GM23338 (cell line): ENCODE measurements at places on chromosomes 4 and X. TPM values are rescaled to one million over a fixed set of nuclear protein-coding genes. Genes with fewer than 3 reads are reported as not detected.

- DNase-seq: no peak
- no peak overlapping the region for H3K27ac ChIP-seq
- no peak overlapping the region for H3K4me3 ChIP-seq
- H3K27me3 ChIP-seq: no peaks in the 10 kb centered on the region
- H3K4me1 ChIP-seq: no peaks in the 10 kb centered on the region
Measured at GRCh38 chrX:54246866-54247265, 63.8 kb upstream of the FAM120C start.

Gene LGI2
- total RNA-seq: 6.2 and 8.0 TPM in 2 replicates

Gene KLF3
- total RNA-seq: 16.5 and 19.2 TPM in 2 replicates

Gene KIT
- total RNA-seq: 26.8 and 28.4 TPM in 2 replicates

Gene ARAP2
- total RNA-seq: 0.39 and 4.8 TPM in 2 replicates

DNA sequence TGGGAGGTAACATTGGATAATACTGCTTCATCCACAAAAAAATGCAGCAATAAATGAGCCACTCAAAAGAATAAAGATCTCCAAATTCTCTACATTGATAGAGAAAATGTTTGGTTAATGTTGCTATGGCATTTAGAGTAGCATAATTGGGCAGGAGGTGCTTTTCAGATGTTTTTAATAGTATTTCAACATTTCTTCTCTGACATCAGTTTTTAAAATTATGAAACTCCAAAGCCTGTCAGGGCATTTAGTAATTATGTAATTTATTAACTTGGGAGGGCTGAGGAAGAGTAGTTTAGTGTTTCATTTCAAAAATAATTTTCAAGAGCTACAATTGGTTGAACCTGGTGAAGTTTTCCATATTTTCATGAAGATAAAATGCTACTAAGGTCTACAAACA is 211.3 kb upstream of the INTU start:
- no peak overlapping the region for H3K27ac ChIP-seq
- no peaks in the 10 kb centered on the region for H3K36me3 ChIP-seq
- DNase-seq: no peak
- no peak overlapping the region for H3K4me3 ChIP-seq

DNA sequence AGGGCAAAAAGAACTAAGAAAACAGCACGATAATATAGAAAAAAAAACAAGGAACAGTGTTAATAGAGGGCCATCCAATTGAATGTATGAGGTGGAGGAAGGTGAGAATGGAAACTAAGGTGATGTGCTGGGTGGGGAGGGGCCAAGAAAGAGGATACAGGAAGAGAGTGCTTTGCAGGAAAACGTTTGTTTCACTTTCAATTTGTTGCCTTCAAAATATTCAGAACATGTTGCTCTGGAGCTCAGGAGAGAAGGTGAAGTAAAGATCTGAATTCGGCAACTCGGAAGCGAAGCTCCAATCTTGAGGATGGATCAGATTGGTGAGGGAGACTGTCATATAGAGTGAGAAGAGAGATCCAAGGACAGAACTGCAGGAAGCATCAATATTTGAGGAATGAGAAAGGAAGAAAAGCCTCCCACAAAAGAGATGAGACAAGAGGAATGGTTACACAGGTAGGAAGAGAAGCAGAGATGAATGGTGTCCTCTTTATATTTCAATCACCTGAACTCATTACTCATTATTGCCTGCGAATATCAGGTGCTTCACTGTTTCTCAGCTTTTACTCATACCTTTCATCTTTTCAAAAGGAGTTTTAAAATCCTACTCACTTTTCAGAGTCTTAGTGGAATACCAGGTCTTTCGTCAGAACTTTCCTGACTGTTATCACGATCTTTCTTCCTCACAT is 14.7 kb upstream of the SEC24D start:
- H3K36me3 ChIP-seq: no peaks in the 10 kb centered on the region
- peak overlapping the region; percentile 62 for H3K4me3 ChIP-seq
- H3K27ac ChIP-seq: peak overlapping the region; percentile 83
- H3K27me3 ChIP-seq: no peaks in the 10 kb centered on the region

Gene MAGEH1
- total RNA-seq: 15.0 and 15.8 TPM in 2 replicates

DNA sequence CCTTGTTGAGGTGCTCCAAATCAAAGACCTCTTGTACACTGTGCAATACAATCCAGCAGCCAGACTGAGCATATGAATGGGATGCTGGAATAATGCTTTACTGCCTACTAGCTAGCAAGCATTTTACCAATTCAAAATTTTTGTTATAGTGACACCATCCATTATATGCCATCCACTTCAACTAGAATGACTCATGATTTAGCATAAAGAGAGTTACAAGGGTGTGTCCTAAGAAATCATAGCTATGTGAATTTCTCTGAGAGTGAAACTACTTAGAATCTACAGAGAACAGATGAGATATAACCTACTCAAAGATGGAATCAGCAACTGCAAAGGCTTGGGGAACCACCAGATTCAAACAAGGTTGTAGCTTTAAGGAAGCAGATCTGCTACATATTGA is 221.9 kb downstream of the LHFPL1 start:
- no peak overlapping the region for H3K27ac ChIP-seq
- DNase-seq: no peak
- H3K4me3 ChIP-seq: no peak overlapping the region

DNA sequence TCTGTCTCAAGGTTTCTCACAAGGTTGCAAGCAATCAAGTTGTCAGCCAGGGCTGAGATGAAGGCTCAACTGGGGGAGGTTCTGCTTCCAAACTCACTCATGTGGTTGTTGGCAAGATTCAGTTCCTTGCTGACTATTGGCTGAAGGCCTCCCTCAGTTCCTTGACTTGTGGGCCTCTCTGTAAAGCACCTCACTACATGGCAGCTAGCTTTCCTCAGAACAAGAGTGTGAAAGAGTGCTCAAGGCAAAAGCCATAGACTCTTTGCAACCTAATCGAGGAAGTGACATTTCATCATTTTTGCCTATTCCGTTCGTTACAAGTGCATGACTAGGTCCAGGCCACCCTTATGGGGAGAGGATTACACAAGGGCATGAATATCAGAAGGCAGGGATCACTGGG is 52.0 kb downstream of the CXorf58 start:
- H3K27ac ChIP-seq: no peak overlapping the region
- no peaks in the 10 kb centered on the region for H3K4me1 ChIP-seq
- H3K4me3 ChIP-seq: no peak overlapping the region
- DNase-seq: peak; percentile 4
